ENCODE measurements at places on chromosomes 6 and 20.
A peak's percentile ranks its signal among the peaks of the same experiment; 100 is the strongest.

GRCh38 chr6:111806561-111807497, 66.4 kb downstream of the FYN start:
- DNase-seq, result no peak

DNA sequence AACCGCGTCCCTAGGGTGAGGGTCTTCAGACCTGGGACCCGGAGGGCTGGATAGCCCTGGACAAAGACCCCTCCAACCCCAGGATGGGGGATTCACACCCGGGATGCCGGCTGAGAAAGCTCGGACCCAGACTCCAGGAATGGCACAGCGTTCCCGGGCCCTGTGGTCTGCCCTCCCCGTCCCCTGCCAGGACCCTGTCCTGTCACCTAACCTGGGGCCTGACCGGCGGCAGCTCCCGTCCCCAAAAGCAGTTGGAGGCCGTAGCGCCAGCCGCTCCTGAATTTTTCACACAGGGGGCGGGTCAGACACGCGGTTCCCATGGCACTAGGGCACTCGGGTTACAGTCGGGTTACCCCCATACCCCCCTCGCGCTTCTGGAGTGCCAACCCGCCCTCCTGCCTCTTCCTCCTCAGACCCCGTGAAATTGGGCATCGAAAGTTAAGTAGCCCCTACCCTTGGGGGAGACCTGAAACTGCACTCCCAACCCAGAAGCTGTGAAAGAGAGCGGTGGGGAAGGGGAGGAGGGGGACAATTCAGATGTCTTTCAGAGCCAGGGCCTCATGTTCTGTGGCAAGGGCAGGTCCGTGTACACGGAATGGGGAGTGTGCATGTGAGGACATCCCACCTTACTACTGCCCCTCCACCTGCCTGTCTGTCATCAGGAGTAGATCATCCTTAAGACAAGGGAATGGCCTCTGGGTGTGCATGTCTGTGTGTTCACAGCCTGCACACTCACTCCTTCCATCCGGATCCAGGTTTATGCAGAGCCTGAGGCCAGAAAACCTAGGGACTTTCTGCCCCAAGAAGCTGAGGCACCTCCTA, 595 bp downstream of the REM1 start:
- no peak for DNase-seq

- DNase-seq, result no peak
These were observed 319.7 kb upstream of the MAN1A1 start for GRCh38 chr6:119669221-119669620.

- no peak for DNase-seq
These were observed 261.9 kb upstream of the ECI2 start for GRCh38 chr6:4397307-4397706.

DNA sequence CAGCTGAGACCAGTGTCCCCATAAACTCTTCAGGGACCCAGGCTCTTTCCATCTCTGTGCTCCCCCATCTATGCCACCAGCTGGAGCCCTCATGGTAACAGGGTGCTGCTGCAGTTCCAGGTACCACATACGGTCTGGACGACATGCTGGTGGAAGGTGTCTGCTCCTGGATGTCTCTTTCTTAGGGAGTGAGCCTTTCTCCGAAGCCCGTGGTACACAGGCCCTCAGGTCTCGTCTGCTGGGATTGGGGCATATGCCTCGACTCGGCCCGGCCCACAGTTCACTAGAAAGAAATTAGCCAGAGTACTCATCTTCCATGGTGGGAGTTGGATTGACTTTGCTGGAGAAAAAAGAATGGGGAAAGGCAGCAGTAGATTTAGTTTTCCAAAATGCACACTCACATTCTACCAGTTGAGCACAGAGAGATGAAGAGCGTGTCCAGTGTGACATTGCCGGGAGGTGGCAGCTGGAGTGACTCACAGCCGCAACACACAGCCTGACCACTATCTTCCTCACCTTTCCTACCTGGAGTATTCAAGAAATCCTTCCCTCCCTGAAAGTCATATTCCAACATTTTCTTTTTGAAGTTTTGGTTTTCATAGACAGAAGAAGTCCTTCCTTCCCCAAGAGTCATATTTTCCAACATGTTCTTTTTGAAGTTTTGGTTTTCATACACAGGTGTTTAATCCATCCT, 18.6 kb upstream of the SPO11 start:
- no peak for DNase-seq

DNA sequence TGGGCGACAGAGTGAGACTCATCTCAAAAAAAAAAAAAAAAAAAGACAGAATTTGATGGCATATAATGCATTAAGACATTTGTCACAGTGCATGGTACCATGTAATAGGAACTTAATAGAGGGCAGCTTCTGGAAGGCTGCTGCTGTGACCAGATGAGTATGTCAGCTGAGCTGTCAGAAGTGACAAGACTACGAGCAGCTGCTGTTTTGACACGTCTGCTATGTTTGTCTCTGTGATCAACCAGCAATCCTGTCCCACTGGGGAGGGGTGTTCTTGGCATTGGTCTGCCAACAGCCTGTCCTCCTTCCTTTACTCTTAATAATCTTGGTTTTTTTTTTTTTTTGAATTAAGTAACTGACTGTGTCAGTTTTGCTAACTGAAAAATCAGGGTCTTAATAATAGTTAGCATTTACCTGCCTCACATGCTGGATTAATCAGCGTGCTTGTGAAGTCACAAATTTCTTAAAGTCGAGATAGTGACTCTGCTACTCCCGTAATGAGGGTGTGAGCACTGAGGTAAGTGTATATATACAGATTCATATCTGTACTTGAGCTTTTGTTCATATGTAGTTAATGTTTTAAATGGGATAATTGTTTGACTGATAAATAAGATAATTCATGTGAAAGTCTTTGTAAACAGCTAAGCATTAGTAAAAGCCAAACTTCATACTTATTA, 152.4 kb downstream of the BMP2 start:
- DNase-seq, result no peak

- no peak for DNase-seq
These were observed 87.8 kb downstream of the SLC2A10 start for GRCh38 chr20:46797206-46797605.

GRCh38 chr20:36572701-36573102, 695 bp upstream of the TGIF2 start:
- peak; percentile 60 for DNase-seq

GRCh38 chr6:154329350-154330170, 27.0 kb downstream of the IPCEF1 start:
- no peak for DNase-seq

- DNase-seq, result no peak
These were observed 391.2 kb downstream of the PRKN start for GRCh38 chr6:162336359-162336758.

DNA sequence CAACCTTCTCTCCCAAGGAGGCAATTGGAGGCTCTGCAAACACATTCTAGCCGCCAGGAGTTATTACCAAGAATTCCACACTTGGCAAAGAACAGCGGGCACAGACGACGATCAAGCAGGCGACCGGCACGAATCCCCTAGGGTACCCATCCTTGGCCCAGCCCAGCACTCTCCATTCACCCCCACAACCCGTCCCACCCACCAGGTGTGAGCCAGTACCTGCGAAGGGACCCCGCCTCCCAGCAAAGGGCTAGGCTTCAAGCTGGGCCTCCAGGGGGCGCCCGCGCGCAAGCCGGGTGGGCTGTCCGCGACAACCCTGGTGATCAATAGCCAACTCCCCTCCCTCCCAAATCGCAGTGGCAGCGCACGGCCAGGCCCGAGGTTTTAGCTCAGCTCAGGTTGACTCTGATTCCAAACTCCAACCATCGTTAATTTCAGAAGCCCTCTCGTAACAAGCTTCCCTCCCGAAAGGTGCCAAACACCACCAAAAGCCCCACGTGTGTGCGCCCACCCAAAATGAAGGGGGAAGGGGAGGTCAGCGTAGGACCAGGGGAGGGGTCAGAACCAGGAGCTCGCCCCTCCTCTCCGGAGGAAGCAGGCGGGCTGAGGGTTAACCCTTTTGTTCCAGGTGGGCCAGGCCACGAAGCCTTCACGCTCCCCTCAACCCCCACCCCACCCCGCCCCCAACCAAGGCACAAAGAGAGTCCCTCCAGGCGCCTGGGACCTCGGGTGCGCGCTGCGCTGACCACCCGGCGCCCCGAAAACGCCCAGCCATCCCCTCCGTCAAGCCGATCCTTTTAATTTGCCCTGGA, 2.1 kb downstream of the SALL4 start:
- no peak for DNase-seq

DNA sequence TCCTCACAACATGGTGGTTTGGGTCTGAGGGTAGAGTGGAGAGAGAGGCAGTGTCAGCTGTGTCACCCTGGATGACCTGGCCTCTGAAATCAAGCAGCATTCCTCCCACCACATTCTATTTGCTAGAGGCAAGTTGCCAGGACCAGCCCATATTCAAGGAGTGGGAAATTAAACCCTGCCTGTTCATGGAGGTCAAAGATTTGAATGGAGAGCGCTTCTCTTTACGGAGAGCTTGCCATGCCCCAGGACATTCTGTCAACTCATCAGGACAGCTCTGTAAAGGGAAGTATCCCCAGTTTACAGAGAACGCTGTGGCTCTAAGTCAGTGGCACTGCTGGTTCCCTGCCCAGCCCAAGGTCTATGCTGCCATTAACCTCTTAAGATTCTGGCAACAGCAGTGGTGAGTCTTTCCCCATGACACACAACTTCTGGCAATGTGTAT, 90.0 kb upstream of the INSM1 start:
- no peak for DNase-seq

DNA sequence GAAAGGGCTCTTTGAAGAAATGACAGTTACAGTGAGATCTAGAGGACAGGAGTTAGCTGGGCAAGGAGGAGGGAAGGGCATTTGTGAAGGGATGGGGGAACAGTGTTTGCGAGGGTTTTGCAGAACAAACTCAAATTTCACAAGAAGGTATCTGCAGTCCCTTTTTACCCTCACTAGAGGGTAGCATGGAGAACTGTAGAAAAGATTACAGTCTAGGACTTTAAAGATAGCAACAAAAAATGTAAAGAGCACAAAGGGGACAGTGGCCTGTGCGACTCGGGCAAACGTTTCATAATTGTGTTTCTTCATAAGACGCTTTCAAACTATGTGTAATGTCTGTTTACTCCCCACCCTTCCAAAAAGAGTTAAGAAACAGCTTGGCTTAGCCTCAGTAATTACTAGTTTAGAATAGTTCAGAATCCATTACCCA, 21.2 kb upstream of the ASXL1 start:
- DNase-seq, result no peak

- DNase-seq, result no peak
These were observed 106.9 kb downstream of the JPH2 start for GRCh38 chr20:44080064-44080463.

- DNase-seq, result no peak
These were observed 912.2 kb upstream of the ADGRB3 start for GRCh38 chr6:67722861-67723261.

DNA sequence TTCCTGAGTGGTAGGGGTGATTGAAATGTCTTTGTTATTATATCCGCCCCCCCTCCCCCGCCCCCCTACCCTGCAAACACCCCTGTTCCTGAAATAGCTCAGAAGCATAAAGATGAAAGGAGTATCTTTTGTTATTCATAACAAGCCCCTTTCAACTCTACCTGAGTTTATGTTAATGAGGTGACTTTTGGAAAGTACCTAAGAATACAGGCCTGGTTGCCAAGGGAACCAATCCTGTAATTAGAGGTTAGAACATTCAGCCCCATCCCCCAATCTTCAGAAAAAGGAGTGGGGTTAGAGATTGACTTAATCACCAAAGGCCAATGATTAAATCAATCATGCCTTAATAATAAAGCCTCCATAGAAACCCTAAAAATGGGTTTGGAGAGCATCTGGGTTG, 979.2 kb upstream of the GJE1 start:
- no peak for DNase-seq

- DNase-seq, result no peak
These were observed 4.0 kb downstream of the RPP21 start for GRCh38 chr6:30348957-30349356.

DNA sequence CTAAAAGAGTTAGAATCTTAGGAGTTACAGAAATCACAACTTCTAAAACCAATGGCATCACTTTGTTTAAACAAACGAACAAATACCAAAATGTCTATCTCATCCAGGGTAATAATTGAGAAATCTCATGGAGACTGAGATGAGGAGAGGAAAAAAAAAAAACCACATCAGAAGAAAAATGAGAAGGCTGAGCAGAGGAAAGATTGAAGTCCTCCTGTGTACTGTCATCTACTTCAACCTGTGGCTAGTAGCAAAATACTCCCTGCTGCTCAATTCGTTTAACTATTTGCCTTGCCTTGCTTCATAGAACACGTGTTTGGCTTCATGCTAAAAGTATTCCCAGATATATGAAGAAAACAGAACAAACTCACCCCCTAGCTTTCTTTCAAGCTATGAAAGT, 143.7 kb downstream of the PDE10A start:
- no peak for DNase-seq

DNA sequence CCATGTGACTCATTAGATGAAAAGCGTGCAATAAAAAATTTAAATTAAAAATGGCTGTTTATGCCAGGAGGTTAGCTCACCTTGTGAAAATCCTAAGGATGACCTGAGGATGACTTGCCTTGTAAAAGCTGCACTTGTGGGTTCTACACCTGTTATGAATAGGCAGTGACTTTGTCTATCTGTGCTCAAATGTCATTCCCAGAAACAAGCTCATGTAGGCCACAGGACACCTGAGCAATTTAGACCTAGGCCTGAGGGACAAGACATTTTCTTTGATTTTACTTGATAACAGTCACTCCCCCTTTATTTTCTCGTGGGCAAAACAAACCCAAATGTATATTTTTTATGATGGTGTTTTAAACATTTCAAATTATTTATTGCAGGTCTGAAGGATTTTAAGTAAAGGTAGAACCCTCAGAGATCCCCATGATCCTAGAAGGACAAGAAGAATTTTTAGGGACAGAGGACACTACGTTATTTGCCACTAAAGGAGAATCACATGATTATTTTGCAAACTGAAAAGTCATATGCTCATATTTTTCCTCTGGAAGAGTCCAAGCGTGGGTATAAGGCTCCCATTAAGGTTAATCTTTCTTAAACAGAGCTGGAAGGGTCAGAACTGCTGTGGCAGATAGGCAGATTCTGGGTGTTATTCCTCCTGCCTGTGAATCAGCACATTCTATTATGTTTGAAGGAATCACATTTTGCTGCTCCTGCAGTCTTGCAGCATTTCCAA, 277.5 kb upstream of the MAN1A1 start:
- DNase-seq, result no peak

DNA sequence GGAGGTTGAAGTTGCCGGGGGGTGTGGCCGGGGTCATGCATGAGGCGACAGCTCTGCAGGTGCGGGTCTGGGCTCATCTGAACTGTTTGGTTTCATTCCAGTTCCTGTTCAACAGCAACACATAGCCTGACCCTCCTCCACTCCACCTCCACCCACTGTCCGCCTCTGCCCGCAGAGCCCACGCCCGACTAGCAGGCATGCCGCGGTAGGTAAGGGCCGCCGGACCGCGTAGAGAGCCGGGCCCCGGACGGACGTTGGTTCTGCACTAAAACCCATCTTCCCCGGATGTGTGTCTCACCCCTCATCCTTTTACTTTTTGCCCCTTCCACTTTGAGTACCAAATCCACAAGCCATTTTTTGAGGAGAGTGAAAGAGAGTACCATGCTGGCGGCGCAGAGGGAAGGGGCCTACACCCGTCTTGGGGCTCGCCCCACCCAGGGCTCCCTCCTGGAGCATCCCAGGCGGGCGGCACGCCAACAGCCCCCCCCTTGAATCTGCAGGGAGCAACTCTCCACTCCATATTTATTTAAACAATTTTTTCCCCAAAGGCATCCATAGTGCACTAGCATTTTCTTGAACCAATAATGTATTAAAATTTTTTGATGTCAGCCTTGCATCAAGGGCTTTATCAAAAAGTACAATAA, 72.5 kb downstream of the PTPN1 start:
- no peak for DNase-seq

GRCh38 chr20:16279320-16279719, 293.9 kb downstream of the KIF16B start:
- no peak for DNase-seq

Data from effector memory CD4-positive, alpha-beta T cell (primary cell).